ENCODE measurements at places on chromosomes 1 and 21.

GRCh38 chr1:12654657-12655056, 10.8 kb downstream of the AADACL4 start:
- no peak for DNase-seq

- DNase-seq = peak; percentile 63
Measured at GRCh38 chr1:87334351-87335174, 5.9 kb downstream of the LMO4 start.

- peak; percentile 51 for DNase-seq
Measured at GRCh38 chr1:65477414-65478378, 57.2 kb downstream of the LEPR start.

DNA sequence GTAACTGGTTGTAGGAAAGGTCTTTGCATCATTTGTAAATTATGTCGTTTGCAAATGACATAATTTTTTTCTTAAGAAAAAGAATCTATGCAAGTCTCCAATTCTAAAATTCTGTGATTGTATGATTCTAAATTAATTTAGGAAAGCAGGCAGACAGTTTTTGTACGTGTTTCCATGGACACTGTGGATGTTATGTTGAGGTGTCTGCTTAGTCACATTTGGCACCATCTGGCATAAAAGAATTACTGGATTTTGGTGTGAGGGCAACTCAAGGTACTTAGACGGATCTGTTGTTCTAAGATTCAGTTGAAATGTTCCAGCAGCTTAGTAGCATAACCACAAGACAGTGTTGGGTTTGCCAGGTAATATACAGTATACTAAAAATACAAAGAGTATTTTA, 42.5 kb downstream of the C1orf21 start:
- no peak for DNase-seq

DNA sequence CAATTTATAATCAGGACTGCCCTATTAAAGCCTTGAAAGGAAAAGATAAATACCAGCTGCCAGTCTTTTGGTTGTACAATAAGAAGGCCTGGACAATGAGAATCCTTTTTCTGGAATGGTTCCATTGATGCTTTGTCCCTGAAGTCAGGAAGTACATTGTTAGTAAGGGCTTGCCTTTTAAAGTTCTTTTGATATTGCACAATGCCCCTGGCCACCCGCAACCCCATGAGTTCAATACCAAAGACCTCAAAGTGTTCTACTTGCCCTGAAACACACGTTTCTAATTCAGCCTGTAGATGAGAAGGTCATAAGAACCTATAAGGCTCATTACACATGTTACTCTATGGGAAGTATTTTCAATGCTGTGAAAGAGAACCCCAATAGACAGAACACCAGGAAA, 112.1 kb downstream of the OLFM3 start:
- DNase-seq = no peak

GRCh38 chr1:44822131-44822701, 13.9 kb downstream of the BTBD19 start:
- DNase-seq = no peak

- no peak for DNase-seq
Measured at GRCh38 chr1:206560007-206560716, 52.1 kb downstream of the EIF2D start.

DNA sequence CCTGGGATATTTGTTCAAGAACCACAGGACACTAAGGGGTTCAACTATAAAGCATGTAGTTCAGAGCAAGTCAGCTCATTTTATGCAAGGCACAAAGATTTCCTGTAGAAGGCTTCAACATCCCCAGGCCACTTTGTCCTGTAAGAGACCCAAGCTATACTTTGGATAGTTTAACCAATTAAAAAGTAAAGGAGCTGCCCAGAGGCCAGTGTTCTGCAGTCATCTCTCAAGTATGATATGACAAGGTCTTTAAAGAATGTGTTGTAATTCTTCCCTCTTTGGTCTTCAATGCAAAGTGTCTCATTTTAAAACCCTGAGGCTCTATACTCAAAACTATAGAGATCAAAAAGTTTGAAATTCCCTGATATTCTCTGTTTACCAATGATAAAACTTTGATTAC, 34.1 kb downstream of the KRTAP20-3 start:
- no peak for DNase-seq

- peak; percentile 7 for DNase-seq
Measured at GRCh38 chr1:16235944-16236510, 956 bp downstream of the CPLANE2 start.

DNA sequence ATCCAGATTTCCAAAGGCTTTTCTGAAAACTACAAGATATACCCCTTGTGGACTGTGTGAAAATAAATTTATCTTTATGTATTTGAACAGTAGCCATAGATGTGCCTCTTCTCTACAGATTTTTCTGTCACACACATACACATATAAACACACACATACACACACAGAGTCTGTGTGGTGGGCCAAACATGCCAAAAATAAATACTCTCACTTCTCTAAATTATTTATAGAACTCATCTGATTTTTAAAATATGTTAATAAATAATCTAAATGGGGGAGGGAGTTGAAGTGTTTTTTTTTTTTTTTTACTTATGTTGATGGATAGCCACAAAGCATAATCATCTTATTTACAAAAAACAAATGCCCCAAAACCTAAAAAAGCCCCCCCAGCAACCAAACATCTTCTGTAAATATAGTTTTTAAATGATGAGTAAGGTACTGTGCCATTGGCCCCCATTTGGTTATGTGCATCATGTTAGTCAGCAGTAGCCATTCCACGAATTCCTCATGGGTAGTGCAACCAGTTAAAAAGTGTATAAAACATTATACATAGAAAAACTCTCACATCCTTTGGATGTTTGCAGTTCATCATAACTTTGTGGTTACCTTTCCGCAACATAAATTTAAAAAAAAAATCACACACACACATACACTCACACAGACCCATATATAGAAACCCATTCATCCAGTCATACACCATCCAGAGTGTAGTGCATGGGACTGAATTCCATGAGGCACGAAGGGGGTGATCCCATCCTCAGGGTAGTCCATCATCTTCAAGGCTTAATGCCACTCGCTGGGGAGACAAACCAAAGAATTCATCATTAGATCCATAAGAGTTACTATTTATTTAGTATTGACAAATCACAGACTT, 8.2 kb upstream of the MAGOH start:
- DNase-seq = peak; percentile 33

GRCh38 chr1:227771771-227772170, 36.5 kb downstream of the SNAP47 start:
- no peak for DNase-seq

- DNase-seq = no peak
Measured at GRCh38 chr21:44366586-44367211, 13.3 kb downstream of the TRPM2 start.

- peak; percentile 82 for DNase-seq
Measured at GRCh38 chr1:160997323-160998038, 23.5 kb downstream of the F11R start.

DNA sequence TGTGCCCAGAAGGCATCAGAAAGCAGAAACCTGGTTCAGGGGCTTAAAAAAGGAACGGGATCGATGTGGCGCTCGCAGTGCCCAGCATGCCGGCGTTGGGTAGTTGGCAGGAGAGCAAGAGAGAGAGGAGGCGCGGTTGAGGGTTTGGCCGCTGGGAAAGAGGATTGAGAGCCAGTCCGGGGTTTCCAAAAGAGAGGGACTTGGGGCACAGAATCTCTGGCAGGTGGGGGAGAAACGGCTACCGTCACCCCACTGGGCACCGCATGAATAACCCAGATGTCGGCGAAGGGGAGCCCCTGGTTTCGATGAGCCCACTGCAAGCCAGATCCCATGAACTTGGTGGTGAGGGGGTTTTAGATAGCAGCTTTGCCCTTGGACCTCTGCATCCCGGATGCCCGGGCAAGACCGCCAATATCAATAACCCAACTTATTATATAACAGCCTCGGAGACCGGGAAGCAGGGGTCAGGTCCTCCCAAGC, 60.4 kb upstream of the ACOT11 start:
- DNase-seq = no peak

- DNase-seq = no peak
Measured at GRCh38 chr1:46030074-46030870, 102.2 kb downstream of the PIK3R3 start.
